ENCODE measurements at places on chromosomes 5 and 9.

DNA sequence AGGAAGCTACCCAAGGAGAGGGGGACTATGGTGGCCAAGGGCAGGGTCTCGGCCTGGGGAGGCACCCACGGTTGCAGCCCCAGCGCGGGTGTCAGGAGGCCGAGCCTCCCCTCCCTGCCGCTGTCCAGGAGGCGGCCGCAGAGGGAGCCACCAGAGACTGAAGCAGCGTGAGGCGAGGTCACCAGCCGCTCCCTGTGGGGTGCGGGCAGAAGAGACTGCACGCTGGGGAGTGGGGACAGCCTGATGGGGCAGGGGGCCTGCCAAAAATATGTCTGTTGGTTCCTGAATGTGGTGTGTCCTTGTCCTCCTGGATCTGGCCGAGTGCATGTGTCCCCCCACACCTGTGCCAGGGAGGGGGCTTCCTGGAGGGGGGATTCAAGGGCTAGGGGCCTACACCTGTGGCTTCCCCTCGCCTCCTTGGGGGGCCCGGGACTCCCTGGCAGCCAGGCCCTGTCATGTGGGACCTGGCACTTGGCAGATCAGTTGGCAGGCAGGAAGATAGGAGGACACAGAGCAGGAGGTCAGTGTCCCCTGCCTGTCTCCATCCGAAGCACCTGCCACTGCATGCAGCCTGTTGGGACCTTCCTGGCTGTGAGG, 131.2 kb downstream of the DAB2IP start:
- DNase-seq = no peak

GRCh38 chr5:102286476-102286875, 9.6 kb downstream of the SLCO4C1 start:
- DNase-seq = peak; percentile 21

DNA sequence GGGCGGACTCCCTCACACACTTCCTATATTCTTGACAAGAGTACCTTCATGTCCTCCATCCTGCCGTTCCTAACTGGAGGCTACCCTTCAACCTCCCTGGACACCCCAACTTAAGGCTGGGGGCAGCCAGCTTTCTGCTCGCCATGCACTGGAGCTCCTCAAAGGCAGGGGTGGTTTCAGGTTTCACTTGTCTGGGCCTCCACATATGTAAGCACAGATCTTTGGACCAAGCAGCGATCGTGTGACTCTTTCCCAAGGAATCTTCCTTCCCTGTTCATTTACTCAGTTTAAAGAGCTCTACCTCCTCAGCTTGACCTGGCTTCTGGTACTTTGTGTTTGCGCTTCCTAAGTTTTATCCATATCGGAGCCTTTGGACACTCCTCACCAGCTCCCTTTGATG, 34.2 kb upstream of the TRPC7 start:
- DNase-seq = no peak

- no peak for DNase-seq
Measured at GRCh38 chr5:91311168-91311696, 71.9 kb downstream of the ARRDC3 start.

DNA sequence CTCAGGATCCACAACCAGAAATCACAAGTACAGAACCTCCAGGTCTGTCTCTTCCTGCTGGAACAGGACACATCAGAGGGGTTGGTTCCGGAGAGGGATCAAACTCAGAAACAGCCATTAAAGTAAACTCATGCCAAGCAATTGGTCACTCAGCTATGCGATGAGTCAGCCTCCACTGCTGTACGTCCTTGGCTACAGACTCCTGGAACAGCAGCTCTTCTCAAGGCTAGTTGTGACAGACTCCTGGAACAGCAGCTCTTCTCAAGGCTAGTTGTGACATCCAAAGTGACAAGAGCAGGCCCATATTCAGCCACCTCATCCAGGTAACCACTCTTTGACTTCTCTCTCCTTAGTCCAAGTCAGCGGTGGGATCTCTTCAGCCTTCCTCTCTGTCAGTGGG, at the start of gene SPINK13:
TSS of gene SPINK13 (plus strand) at position 229 of the 400 bp plus-strand sequence. CDS start 1,279 bp downstream, outside the sequence.
- no peak for DNase-seq

GRCh38 chr5:96709152-96709821, 47.1 kb downstream of the CAST start:
- no peak for DNase-seq

GRCh38 chr5:30764704-30765103, 428.8 kb upstream of the CDH6 start:
- DNase-seq = no peak
